ENCODE measurements at places on chromosomes 5 and 9.

GRCh38 chr5:171762021-171762608 lies 23.5 kb upstream of the SMIM23 start:
- no peak for DNase-seq

DNA sequence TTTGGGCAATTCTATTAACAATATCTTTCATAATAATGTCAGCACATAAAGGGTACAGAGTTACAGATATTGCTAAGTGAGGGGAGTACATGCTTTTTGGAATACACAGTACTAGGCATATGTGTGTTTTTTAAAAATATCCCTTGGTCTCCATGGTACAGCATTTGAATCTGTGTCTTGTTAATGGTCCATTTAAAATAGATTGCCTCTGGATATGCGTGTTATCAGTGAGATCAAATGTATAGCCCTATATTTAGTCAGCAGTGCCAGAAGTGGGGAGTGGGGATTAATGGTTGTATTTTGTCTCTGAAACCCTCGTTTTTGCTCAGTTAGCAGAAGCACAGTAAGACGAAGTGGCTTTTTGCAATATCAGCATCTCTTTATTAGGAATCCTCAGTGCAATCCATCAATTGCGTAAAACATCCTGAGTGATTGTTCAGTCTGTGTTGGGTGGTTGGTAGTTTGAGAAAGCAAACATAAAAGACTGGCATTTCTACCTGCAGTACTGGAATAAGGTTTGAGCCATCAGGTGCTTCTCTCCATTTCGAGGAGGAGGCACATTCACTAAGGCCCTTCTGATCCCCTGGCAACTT lies 19.0 kb downstream of the SKP2 start:
- DNase-seq = no peak

DNA sequence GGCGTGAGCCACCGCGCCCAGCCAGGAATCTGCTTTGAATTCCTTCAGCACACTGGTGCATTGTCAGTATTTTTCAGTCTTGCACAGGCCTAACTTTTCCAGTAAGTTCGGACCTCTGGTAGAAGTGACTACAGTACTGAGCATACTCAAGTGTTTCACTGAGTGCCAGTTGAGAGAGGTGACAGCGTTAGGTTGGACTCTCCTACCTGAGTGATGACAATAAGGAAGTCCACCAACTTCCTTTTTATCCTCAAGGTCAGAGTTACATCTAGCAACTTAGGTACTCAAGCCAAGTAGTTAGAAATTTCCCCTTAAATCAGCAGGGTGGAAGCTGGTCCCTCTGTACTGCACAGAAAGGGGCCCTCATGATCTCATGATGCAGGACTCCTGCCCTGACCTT lies 26.0 kb upstream of the FSD1L start:
- no peak for DNase-seq

DNA sequence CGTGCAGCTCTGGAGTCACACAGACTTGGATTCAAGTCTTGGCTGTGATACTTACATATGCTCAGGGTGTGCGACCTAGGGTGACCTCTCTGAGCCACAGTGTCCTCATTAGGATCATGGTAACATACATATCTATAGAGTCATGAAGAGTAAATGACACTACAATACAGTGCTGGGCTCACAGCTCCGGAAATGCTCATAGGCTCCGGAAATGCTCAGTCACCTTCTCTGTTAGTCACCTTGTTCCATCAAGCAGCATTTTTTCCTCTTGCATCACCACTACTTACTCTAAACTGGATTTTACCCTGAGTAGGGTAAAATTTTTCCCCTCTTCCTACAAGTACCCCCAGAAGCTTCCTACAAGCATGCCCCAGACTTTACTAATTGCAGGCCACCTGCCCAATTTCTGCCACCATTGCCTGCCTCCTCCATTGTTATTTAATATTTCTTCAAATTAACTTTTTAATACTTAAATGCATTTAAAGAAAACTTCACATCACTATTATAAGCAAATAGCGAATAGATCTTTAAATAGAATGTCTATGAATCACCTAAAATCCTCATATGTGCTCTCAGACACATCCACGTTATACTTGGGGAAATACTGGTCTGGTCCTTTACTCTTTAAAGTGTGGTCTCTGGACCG lies 147.6 kb upstream of the SPRY4 start:
- DNase-seq = no peak

- no peak for DNase-seq
Observed at GRCh38 chr9:99092643-99093491, 12.0 kb upstream of the TGFBR1 start.

DNA sequence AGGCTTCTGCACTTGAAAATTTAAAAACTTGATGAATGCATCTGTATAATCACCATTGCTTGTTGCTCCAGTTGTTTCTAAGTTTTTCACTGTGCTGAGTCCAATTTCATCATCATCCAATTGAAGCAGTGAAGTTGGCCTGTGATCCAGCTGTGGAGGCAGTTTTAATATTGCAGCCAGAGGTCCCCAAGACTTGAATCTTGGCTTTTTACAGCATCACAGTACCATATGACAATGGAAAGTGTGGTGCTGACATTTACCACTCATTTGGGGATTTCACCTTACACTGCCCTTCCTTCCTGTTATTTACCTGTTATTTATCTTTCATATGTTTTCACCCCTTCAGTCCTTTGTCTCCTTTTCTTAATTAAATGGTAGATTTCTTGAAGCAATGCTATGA lies 76.2 kb upstream of the SPIN1 start:
- no peak for DNase-seq

DNA sequence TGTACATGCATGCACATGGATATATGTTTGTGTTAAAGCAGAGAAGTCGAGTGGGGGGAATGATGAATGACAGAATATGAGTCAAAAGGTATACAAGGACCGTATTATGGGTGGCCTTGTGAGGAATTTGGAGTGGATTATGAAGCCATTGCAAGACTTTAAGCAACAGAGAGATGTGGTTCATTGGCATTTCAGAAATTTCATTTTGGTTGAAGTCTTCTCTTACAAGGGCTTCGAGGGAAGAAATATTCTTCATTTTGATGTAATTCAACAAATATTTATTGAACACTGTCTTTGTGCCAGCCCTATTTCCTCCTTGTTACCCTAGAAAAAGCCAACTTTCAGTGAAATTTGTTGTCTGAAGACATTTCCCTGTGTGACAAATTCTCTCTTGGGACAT lies 83.9 kb upstream of the SLCO6A1 start:
- DNase-seq = no peak

- no peak for DNase-seq
Observed at GRCh38 chr9:26375448-26375847, 517.2 kb downstream of the CAAP1 start.

DNA sequence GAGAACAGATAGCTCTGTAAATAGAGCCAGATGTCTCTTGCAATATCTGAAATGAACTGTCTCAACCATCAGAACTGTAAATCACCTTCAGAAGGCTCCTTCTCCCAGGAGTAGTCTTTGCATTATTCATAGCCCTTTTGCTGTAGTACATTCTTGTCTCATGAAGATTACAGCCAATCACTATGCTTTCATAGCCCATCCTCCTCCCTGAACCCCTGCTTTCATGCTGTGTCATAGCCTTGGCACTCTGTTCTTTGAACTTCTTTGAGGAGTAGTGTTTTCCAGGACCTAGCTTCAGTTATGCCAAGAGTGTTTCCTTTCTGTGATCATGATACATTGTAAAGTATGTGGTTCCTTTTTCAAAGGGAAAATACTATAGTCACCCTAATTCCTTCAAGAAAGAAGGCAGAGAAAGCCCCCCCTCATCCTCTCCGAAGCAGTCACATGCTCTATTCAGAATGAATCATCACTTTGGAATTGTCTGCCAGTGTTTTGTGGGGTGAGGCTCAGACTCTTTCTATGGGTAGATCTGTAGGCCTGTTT lies 61.1 kb downstream of the GRIA1 start:
- no peak for DNase-seq

- no peak for DNase-seq
Observed at GRCh38 chr9:91421971-91422757, 1.5 kb downstream of the NFIL3 start.

GRCh38 chr5:143412661-143413342 lies 9.3 kb upstream of the NR3C1 start:
- DNase-seq = no peak

GRCh38 chr9:109805050-109805449 lies 25.1 kb downstream of the PALM2AKAP2 start:
- DNase-seq = no peak

GRCh38 chr9:131856105-131856504 lies 116.2 kb upstream of the RAPGEF1 start:
- no peak for DNase-seq

DNA sequence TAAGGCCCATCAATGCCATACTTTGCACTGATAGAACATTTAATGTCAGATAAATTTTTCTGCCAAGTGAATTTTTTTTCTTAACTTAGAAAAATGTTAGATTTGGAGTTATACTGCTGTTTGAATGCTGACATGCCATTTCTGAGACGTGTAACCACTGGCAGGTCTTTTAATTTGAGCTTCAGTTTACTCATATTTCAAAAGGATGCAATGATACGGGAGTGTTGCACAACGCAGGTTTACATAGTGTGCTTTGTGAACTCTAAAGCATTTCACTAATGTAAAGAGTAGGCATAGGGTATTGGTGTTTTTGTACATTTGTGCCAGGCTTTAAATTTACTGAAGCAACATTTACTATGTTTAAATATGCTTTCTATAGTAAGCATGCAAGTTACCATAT lies 4.2 kb downstream of the ZBTB43 start:
- no peak for DNase-seq

DNA sequence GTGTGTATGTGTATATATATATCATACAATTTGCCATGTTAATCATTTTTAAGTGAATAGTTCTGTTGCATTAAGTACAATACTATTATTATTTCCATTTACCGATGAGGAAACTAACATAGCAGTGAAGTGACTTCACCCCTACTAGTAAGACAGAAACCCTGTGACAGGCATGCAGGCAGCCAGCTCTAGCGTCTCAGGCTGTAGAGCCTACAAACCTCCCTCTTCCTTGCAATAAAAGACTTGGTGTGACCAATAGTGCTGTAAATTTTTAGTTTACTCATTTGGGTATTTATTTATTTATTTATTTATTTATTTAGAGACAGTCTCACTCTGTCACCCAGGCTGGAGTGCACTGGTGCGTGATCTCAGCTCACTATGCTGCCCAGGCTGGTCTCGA lies 24.7 kb downstream of the FNBP1 start:
- no peak for DNase-seq

DNA sequence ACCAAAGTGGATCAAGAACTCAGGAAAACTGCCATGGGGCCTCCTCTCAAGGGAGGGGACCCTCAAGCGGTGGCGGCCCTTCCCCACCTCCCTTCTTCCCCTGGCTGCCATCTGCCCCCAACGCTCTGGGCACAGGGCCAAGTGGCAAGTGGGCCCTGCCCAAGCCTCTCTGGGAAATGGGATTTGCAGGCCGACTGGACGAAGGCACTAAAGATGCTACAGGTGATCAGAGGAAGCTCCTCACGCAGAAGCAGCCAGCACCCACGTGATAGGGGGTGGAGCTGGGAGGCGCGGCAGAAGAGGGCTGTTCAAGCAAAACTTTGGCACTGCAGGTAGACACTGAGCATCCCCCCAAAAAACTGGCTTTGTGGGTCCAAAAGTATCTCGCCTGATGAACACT lies 52.7 kb upstream of the UBTD2 start:
- no peak for DNase-seq

DNA sequence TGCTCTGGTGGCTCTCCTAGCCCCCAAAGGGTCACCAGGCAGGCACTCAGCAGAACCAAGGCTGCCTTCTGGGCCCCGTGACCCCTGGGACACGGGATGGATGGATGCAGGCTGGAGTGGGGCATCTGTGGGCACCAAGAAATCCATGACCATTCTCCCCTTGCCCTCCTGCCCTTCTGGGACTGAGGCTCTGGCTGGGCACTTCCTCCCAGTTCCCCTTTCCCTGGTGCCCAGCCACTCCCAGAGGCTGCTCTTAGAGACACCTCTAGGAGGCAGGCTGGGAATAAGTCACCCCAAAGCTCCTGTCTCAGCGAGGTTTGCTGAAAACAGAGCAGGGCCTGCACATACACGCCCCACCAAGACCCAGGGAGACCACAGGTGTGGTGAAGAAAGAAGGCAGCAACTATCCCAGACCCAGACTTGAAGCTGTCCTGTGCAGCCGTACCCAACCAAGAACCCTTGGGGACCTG lies 943 bp downstream of the STING1 start:
- DNase-seq = no peak

- DNase-seq = no peak
Observed at GRCh38 chr5:87347272-87347671, 65.5 kb downstream of the CCNH start.

DNA sequence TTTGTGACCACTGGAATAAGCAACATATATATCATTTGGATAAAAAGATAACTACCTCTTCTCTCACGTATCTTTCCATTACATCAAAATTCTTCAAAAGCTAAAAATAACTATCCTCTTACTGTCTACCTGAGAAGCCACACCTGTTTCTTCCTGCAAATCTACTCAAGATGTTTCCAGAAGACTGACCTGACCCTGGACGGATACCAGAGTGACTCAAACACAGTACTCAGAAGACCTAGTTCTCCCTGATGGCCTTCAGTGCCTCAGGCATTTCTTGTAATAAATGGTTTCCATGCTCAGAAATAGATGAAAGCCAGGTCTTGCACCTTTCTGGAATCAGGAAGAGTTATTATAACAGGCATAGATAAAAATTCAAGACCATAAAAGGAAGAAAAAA lies 245.9 kb upstream of the PIK3R1 start:
- DNase-seq = no peak

DNA sequence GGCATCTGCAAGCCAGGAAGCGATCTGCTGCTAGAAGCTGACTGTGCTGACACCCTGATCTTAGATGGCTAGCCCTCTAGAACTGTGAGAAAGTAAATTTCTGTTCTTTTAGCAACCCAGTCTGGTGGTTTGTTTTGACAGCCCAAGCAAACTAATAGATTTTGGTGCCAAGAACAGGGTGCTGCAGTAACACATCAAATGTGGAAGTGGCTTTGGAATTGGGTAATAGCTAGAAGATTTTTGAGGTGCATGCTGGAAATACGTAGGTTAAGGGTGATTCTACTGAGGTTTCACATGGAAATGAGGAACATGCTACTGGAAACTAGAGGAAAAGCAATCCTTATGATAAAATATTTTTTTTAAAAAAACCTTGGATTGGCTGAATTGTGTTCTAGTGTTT lies 153.5 kb upstream of the SH3GL2 start:
- no peak for DNase-seq

DNA sequence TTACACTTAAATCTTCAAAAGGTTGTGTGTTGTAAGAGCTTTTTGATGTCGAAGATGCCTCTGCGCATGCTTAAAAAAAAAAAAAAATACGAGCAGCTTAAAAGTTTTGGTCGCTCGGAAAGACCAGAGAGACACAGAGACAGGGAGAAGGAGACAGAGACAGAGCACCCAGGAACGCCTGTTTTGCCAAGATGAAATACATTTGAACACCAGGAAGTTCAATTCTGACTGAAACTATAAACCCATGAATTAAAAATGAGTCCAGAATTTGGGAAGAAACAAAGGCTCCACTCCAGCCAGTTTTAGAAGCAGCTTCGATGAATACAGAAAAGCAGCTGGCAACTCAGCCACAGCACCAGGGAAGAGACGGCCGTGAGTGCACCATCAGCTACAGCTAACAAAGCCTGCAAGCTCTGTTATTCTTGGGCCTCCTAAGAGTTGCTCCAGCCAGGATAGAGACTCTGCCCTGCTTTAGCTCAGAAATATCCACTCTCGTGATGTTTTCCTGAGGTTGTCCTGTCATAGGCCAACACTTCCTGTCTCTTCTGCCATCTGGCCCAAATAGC lies 2.5 kb upstream of the ZNF474 start:
- DNase-seq = no peak

GRCh38 chr9:92911511-92912475 lies 34.0 kb upstream of the ZNF484 start:
- DNase-seq = no peak

GRCh38 chr5:21709770-21710169 lies 1143.4 kb downstream of the CDH12 start:
- no peak for DNase-seq
